ENCODE measurements at places on chromosomes 13 and 19. TPM values are rescaled to one million over a fixed set of nuclear protein-coding genes. Genes with fewer than 3 reads are reported as not detected.

LHB gene
- total RNA-seq = not detected

SGCG gene
- 0.75 TPM for total RNA-seq

SLC17A7 gene
- total RNA-seq = not detected

SIGLEC10 gene
- total RNA-seq = not detected

FFAR2 gene
- not detected for total RNA-seq

TEX101 gene
- total RNA-seq = not detected
